ENCODE measurements at places on chromosomes 2 and 18.

DNA sequence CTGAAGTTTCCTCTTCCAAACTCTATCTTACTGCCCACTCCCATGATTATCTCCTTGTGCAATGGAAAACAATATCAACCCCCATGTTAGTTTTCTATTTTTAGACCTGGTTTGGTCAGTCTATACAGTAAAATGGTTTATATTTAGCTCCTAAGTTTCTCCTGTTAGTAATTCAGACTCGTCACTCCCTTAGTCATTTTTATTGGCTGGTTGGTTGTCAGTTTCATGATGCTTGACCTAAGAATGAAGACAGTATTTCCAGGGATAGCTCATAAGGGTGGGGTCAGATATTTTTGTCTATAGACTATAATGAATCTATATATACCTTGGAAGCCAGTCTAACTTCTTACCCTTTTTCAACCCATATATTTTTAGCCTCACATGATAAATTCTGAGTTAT lies 61.4 kb upstream of the NEUROD1 start:
- no peak for DNase-seq

GRCh38 chr2:228048838-228049490 lies 132.5 kb downstream of the SPHKAP start:
- DNase-seq = no peak

GRCh38 chr2:61438670-61439069 lies 32.2 kb downstream of the USP34 start:
- no peak for DNase-seq

- peak; percentile 43 for DNase-seq
Observed at GRCh38 chr2:109510136-109511028, 103.4 kb downstream of the SEPTIN10 start.

DNA sequence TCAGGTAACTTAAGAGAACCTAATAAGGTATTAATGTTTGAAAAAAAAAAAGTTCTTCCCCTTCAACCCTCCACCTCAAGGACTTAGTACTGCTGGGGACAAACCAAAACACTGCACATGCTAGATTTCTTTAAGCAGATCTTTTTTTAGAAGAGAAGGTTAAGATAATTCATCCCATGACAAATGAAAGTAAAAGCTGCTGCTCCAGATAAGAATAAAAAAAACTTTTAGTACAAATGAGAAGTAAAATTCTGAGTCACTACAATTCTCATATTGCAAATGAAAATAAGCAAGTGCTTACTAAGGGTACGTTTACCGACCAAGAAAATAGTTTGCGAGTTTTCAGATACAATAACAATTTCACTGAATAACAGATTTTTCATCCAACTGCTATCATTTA lies 8.9 kb downstream of the STAM2 start:
- no peak for DNase-seq

- DNase-seq = no peak
Observed at GRCh38 chr2:2104331-2104730, 226.7 kb downstream of the MYT1L start.

DNA sequence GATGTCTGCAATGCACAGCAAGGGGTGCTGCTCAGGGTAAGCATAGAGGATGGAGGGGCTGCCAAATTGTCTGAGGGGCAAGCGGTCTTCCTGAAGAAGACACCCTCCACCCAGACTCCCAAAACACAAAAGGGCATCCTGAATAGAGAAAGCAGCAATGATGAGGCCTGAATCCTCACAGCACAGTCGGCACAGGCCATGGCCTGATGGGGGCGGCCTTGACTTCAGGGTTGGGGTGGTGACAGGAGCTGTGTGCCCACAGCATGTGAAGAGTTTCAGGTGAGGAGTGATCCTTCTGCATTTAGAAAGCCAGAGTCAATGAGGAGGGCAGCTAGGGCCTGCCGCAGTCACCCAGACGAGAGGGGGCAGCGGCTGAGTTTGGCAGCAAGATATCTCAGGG lies 159.4 kb downstream of the GALNT14 start:
- DNase-seq = no peak

- DNase-seq = no peak
Observed at GRCh38 chr18:25614168-25614567, 262.2 kb upstream of the ZNF521 start.

DNA sequence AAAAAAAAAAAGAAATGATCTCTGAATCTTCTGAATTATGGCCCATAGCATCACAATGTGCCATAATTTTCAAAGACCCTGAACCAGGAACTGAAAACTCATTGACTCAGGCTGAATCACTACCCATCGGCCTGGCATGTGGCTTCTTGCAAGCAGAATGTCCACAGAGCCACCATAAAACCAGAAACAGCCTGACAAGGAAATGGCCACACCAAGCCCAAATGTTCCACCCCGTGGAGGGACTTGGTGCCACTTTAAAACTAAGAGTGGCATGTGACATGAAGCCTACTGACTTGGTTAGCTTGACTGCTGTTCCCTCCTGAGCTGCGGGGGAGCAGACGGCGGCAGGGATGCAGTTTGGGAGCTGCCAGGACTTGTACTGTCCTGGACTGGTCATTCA lies 71.2 kb upstream of the RBM44 start:
- no peak for DNase-seq

GRCh38 chr2:56104962-56105361 lies 78.8 kb upstream of the CCDC85A start:
- DNase-seq = no peak

GRCh38 chr2:241107031-241107783 lies 5.1 kb upstream of the MTERF4 start:
- DNase-seq = no peak

- DNase-seq = no peak
Observed at GRCh38 chr2:124163840-124164239, 138.8 kb downstream of the CNTNAP5 start.

DNA sequence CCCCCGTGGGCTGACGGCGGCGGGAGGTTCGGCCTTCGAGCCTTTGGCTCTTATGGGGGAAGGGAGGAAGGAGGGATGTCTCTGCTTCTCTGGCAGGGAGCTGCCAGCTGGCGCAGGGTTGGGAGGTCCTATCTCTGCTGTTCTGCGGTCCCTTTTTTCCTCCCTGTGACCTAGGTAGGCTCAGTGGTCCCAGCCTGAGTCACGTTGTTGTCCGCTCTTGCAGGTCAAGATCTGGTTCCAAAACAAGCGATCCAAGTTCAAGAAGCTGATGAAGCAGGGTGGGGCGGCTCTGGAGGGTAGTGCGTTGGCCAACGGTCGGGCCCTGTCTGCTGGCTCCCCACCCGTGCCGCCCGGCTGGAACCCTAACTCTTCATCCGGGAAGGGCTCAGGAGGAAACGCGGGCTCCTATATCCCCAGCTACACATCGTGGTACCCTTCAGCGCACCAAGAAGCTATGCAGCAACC lies 2.5 kb downstream of the DLX1 start:
- DNase-seq = no peak

GRCh38 chr2:213726101-213726500 lies 441.8 kb downstream of the SPAG16 start:
- no peak for DNase-seq

- DNase-seq = peak; percentile 27
Observed at GRCh38 chr2:230908595-230909191, 16.3 kb downstream of the GPR55 start.

GRCh38 chr2:15363142-15363541 lies 198.0 kb downstream of the NBAS start:
- no peak for DNase-seq

- peak; percentile 65 for DNase-seq
Observed at GRCh38 chr2:6773007-6773693, 92.6 kb downstream of the CMPK2 start.

GRCh38 chr2:177246000-177246399 lies 18.5 kb downstream of the NFE2L2 start:
- DNase-seq = no peak

GRCh38 chr18:59631583-59632181 lies 65.5 kb downstream of the CCBE1 start:
- DNase-seq = no peak

- no peak for DNase-seq
Observed at GRCh38 chr2:128543646-128544045, 225.0 kb upstream of the HS6ST1 start.

- no peak for DNase-seq
Observed at GRCh38 chr18:55355223-55355622, 232.8 kb downstream of the TCF4 start.

GRCh38 chr2:43563679-43564078 lies 32.2 kb downstream of the THADA start:
- DNase-seq = no peak

- DNase-seq = no peak
Observed at GRCh38 chr18:49152885-49153284, 202.1 kb upstream of the SMAD7 start.

DNA sequence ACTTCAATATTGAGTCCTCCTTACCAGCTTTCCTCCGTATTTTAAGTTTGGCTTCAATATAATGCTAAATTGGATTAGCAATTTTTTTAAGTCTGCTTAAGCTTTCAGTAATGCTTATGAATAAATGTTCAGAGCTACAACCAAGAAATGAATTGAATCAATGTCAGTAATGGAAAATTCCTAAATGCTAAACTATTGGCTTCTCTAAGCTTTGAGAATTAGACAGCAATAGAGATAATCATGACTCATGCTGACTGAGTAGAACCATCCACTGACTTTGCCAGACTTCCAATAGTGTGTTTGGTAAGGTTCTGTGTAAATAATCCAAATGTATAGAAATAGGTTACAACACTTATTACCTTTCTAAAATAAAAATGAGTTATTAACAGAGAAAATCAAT lies 8.9 kb upstream of the PDE1A start:
- no peak for DNase-seq

DNA sequence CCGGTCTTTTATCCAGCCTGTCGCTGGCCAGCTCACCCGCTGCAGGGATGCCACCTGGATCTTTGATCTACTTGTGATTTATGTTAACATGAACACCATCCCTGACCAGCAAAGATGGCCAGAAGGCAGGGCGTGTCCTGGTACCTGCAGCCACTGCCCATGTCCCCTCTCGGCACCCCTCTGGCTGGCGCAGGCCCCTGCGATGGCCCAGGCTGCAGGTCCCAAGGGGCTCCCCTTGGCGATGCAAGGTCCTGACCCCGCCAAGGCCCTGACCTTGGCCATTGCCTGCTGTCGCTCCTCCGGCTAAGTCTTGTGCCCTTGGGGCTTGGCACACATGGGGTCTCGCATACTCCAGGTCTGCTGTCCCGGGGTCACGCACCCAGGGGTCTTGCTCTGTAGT lies 214.9 kb downstream of the TWIST2 start:
- no peak for DNase-seq

DNA sequence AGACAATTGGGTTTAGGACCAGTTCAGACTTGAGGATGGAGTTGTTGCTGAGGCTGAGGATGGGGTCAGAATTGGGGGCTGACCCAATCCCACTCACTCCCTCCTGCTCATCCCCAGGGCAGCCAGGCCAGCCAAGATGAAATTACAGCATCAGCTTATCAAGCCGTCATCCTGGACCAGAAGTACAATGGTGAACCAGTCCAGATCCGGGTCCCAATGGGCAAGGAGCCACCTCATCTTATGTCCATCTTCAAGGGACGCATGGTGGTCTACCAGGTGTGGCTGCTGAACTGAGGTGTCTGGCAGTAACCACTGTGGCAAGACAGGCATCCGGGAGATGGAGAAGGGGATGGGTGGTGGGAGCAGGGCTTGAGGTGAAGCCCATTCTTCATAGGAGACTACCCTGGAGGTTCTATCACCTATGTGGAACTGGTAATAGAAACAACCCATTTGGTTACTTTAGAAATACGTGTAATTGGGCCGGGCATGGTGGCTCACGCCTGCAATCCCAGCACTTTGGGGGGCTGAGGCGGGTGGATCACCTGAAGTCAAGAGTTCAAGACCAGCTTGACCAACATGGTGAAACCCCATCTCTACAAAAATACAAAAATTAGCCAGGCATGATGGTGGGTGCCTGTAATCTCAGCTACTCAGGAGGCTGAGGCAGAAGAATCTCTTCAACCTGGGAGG lies 13.9 kb downstream of the VIL1 start:
- DNase-seq = no peak

DNA sequence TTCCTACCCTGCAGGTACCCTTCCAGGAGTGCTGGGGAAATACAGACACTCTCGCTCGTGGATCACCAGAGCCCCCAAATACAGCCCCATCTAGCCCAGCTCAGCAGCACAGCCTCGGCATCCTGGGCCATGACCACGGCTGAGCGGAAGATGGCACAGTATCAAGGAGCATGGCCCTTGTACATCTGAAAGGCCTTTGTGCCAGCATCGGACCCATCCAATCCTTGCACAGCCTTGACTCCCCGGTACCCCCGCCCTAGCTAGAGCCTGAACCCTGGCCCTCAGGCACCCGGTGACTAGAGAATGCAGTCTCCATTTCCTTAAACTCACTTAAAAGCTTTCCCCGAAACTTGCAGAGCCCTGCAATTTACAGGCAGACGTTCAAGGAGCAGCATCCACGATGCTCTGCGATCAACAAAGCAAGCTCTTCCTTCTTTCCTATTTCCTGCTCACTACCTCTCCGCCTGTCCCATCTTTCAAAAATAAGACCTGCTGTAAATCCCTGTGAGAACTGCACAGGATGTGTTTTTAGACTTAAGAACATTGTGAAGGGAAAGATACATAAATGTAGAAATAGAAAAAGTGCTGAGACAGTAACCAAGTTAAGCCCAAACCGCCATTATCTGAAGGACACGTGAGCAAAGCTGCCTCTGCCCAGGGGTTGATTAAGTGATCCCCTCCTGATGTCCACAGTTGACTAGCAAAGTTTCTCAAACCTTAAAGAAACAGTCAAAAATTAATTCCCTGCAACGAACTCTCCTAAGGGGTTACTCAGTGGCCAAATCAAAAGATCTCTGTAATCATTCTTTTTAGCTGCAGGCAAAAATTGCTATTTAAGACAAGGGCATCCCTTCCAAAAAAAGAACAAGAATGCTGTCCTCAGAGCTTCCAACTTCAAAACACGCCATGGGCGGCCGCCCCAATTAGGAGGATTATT lies 48.5 kb downstream of the ZNF516 start:
- no peak for DNase-seq

- DNase-seq = peak; percentile 35
Observed at GRCh38 chr2:9753665-9754531, 89.4 kb upstream of the TAF1B start.

- DNase-seq = no peak
Observed at GRCh38 chr2:15688924-15689568, 97.4 kb downstream of the DDX1 start.

GRCh38 chr18:51153659-51154371 lies 43.7 kb downstream of the MEX3C start:
- peak; percentile 28 for DNase-seq

- DNase-seq = no peak
Observed at GRCh38 chr2:147684903-147685302, 159.9 kb upstream of the ACVR2A start.
